Glutamatergic neuron (in vitro differentiated cells): ENCODE measurements at places on chromosomes 7 and 10. TPM values are rescaled to one million over a fixed set of nuclear protein-coding genes. Genes with fewer than 3 reads are reported as not detected.
A peak's percentile ranks its signal among the peaks of the same experiment; 100 is the strongest.

Gene DRGX
- 65.2 TPM for total RNA-seq

GRCh38 chr10:12638103-12638502, 288.8 kb downstream of the CAMK1D start:
- DNase-seq: no peak

GRCh38 chr10:66625709-66626590, 299.9 kb upstream of the LRRTM3 start:
- no peak for DNase-seq

GRCh38 chr10:3778692-3779157, 6.3 kb downstream of the KLF6 start:
- DNase-seq: no peak

DNA sequence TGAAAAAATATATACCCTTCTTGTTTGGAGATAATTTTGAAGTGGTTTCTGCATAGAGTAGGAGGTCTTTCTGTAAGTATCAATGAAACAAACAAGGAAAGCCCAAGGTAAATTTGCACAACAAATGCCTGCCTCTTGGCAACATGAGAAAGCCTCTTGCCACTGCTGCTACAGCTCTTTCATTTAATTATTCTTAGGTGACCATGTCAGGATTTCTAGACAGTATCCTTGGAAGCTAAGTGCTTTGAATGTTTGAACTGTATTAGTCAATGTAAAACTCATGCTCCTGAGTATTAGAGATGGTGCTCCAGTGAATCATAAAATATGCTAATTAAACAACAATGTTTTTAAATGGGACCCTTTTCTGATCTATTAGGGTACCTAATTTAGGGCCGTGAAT, 81.2 kb upstream of the ITGB1 start:
- DNase-seq: no peak

GRCh38 chr7:72035266-72035665, 376.9 kb downstream of the CALN1 start:
- DNase-seq: no peak

GRCh38 chr7:44073664-44074348, 8.4 kb upstream of the PGAM2 start:
- DNase-seq: no peak

- DNase-seq: no peak
Measured at GRCh38 chr10:77566236-77566635, 71.4 kb downstream of the KCNMA1 start.

Gene MBL2
- total RNA-seq: not detected

DNA sequence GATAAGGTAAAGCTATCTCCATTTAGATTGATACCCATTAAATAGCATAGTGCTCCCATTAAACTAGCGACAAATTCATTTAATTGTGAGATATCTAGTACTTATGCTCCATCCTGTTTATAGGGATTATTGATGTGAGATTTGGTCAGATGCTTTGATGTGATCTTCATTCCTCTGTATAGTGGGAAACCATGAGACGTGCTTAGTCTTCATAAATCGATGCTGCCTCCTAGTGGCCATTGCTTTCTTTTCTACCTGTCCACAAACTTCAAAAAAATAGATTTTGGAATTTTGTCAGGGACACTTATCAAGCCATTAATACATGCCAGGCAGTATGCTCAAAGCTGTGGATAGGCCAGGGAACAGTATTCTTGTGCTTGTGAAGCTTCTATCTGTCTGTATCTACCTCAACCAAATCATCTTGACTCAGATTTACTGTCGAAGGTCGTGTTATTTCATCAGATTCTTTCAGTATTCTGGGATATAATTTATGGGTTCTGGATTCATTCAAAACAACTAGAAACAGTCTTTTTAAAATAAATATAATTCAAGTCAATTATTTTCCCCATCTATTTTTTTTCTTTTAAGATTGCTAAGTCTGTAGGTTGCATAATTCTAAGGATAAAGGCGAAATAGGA, 12.0 kb downstream of the LSM8 start:
- peak; percentile 27 for DNase-seq

GRCh38 chr7:299169-299568, 9.2 kb downstream of the FOXL3 start:
- no peak for DNase-seq

DNA sequence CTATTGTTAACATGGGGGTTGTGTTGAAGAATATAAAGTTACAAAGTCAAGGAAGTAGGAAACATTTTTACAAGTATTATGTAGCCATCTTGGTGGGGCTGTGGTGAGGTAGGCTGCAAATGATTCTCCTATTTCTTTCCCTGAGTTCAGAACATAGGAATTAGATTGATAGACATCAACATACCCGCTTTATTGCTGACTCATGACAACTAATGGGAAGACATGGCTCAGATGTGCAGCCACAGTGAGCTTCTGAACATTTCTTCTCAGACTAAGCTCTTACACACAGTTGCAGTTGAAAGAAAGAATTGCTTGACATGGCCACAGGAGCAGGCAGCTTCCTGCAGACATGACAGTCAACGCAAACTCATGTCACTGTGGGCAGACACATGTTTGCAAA, 110.7 kb downstream of the ANKRD30A start:
- DNase-seq: no peak

Gene AUTS2
- 300 TPM for total RNA-seq

DNA sequence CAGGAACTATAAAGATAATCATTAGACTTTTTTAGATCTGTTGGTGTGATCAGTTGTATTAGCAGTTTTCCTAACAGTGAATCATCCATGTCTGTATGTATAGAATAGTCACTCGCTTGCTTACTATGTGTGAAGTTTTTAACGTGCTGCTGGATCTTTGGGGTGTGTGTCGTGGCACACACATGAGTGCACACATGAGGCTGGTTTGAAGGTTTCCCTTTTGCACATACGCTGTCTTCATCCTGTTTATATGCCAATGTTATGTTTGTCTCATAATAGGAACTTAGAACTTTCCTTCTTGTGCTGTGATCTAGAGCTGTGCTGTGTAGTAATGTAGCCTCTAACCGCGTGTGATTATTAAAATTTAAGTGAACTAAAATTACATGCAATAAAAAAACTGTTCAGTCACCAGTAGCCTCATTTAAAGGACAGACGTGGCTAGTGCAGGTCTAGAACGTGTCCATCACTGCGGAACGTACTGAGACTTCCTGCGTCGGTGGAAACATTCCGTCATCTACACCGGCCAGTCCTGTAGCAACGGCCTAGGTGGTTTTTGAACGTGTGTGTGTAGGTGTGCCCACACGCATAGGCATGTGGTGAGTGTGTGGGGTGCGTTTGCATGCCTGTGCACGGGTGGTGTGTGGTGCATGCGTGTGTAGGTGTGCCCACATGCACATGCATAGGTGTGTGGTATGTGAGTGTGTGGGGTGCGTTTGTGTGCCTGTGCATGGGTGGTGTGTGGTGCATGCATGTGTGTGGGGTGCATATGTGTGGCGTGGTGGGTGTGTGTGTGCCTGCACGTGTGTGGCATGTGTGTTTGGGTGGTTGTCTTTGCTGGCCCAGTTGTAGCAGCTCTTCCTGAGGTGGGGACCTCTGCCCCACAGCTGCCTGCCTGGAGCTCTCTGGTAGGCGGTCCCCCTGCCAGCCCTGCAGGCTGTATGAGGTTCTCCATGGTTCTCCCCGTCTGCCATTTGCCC, 56.6 kb downstream of the INPP5A start:
- DNase-seq: no peak

GRCh38 chr10:87759551-87759950, 58.5 kb downstream of the ATAD1 start:
- no peak for DNase-seq

Gene NPY4R2
- not detected for total RNA-seq

DNA sequence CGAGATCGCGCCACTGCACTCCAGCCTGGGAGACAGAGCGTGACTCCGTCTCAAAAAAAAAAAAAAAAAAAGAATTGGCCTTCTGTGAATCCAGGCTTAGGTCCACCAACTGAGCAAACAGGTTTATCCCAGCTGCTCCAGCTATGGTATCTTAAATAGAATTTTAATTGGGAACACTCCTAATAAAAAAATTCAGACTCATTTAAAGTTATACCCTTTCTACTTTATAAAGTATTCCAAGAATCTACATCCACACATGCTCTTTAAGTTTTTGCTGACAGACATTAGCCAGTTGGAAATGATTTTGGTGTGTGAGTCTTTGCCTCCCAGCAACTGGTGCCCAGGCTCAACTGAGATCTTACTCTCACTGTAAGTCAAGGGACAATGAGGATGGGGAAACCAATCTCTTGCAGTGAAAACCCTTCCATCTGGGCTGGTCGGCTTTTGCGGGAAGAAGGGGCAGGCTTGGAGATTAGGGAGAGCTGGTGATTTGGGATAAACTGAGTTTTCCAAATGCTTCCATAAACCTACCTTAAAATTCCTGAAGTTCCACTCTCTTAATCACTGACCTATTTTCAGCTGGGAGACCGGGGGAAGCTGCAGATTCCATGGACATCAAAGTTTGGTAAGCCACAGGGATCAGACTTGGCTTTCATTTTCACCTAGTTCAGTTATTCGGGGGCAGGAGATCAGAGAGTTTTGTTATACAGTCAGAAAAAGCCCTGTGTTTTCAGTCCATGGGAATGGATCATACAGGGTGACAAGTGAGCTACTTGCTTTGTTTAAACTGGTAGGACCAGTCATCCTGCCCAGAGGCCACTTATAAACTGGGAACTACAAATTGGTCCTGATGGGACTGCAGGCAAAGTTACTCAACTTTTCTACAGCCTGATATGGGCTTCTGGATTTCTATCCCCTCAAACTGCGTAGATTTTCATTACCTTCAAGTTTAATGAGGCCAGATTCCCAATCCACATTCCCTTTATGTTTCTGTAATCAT, 89.3 kb upstream of the ZNF746 start:
- DNase-seq: no peak

- no peak for DNase-seq
Measured at GRCh38 chr10:24152270-24152669, 56.7 kb upstream of the KIAA1217 start.

DNA sequence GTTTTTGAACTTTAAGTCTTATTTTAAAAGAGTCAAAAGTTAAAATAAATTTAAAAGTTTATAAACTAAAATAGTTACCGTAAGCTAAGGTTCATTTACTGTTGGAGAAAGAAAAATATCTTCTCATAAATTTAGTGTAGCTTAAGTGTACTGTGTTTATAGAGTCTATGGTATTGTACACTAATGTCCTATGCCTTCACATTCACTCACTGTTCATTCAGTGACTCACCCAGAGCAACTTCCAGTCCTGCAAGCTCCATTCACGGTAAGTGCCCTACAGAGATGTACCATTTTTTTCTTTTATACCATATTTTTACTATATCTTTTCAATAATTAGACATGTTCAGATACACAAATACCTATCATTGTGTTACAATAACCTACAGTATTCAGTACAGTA, 97.6 kb downstream of the PTN start:
- no peak for DNase-seq

GRCh38 chr7:149692557-149692982, 80.8 kb downstream of the ZNF467 start:
- peak; percentile 69 for DNase-seq

- no peak for DNase-seq
Measured at GRCh38 chr7:79692015-79692414, 238.5 kb upstream of the MAGI2 start.

DNA sequence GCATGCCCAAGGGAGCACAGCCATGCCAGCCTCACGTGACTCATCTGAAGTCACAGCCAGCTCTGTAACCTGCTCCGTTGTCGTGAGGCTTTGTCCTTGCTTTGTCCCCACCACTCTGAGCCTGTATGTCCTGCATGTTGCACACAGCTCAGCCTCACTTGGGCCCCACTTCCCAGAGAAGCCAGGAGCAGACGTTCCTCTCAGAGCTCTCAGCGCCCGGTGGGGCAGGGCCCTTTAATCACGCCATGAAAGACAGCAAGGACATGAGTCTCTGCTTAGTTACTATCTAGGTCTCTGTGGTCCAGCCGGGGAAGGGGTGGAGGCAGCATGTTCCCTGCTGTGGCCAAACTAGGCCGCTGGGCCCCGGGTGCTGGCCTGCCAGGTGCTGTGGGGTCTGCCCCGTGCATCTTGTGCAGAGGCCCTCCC, 127.4 kb upstream of the FAM20C start:
- DNase-seq: no peak

GRCh38 chr10:13321576-13321975, 21.7 kb upstream of the PHYH start:
- DNase-seq: no peak

- no peak for DNase-seq
Measured at GRCh38 chr7:5173496-5173895, 16.5 kb upstream of the WIPI2 start.

Gene POU6F2
- 34.7 TPM for total RNA-seq

Gene PHYHIPL
- total RNA-seq: 6.2 TPM

Gene ZNF488
- total RNA-seq: 3.3 TPM

DNA sequence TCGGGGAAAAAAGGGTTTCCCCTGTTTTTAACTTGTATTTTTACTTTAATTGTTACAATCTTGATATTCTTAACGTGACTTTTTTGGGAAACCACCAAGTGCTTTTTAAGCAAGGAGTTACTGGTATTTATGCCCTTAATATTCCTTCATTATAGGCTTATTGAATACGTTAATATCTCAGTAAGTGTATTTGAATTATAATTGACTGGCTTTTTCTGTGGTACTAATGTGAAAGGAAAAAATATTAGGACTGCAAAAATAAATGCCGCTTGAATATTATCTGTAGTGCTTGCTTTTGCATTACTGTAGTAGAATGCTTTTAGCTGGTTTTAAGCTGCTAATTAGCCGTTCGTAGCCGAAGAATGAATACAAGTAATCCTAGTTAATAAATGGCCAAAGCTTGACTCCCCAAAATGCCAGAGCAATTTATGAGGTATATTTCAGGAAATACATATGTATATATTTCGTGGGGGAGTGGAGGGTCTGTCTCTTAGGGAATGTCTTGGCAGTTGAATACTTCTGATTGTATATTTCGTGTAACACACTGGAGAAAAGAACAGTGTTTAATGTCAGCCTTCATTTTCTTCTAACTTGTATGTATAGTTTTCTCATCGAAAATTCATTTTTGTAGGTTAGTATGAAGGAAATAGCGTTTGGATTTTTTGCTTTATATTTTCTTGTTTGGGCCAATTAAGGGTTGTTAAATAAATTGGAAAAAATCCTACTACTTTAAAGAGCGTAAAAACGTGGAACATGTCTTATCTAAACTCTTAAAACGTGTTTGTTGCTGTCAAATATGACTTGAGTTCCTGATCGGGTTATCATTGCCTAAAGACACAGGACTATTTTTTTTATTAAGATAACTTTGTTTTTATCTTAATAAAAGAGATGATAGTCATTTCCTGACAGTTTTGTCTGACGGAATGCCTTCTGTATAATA, 1.5 kb downstream of the PDCD4 start:
- DNase-seq: no peak

Gene SEMA3D
- 13.6 TPM for total RNA-seq

GRCh38 chr7:23012186-23012585, 1.7 kb downstream of the HYCC1 start:
- no peak for DNase-seq

DNA sequence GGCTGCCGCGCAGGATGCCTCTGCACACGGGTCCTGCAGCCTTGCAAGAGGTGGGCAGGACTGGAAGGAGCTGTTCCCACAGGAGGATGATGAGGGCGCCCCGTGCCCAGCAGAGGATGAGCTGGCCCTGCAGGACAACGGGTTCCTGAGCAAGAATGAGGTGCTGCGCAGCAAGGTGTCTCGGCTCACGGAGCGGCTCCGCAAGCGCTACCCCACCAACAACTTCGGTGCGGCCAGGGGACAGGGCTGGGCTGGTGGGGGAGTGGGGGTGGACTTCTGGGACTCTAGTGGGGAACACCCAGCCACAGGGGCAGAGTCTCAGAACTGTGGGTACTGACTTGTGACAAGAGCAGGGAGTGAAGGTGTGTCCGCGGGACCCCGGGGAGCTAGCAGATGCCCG, 16.0 kb downstream of the ZFYVE27 start:
- no peak for DNase-seq
